Left lung (tissue), 14 donors: ENCODE measurements at places on chromosomes 4 and X.
A peak's percentile ranks its signal among the peaks of the same experiment; 100 is the strongest.

DNA sequence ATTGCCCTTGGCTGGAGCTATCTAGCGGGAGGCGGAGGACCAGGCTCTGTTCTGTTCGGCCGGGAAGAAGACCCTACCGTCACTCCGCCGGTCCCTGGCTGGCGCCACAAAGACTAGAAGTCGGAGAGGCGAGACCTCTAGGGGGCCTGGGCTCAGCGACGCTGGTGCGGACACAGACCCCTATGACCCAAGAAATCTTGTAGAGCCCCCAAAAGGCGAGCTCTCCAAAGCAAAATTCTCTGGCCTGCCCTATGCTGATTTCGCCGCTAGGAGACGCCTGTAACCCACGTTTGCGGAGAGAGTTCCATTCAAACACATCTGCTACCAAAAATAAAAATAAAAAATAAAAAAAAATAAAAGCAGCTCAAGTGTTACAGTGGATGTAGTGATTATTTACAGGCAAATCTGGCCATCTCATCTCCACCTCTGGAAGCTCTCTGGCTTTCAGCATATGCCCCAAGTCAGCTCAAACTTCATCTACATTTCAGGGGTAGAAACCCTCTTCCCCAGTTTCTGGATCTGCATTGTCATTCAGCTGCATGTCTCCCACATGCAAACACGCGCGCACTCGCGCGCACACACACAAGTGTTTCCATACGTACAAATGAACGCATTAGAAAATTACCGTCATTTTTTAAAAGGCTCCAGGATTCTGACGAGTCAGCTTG lies 2.4 kb upstream of the PCDH10 start:
- H3K4me1 ChIP-seq: peaks cover 55% of the 10 kb centered on the region
- H3K27me3 ChIP-seq: peaks cover 72% of the 10 kb centered on the region

- DNase-seq: no peak
- no peaks in the 10 kb centered on the region for H3K36me3 ChIP-seq
- H3K4me1 ChIP-seq: no peaks in the 10 kb centered on the region
These were observed 5.0 kb upstream of the ZRSR2 start for GRCh38 chrX:15785176-15785750.

DNA sequence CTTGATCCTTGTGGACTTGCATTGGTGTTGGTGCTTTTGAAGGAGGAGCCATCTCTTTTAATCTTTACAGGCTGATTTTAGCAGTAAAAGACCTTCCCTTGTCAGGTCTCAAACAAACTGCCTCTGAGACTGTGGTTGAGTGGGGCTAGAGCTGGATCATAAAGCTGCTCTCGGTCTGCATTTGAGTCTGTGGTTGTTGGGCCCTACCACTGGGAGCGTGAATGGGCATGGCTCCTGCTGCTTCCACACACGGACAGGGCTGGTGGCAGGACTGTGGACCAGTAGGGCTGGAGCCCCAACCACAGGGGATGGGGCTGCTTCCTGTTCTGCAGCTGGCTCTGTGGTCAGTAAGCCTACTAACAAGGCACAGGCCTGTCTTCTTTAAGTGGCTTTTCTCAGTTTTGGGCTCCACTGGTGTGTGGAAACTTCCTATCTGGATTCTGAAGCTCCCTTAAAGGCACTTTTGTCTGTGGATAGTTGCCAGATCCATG lies 130.6 kb downstream of the RBM46 start:
- H3K27ac ChIP-seq: no peak overlapping the region
- DNase-seq: no peak
- H3K36me3 ChIP-seq: no peaks in the 10 kb centered on the region
- H3K27me3 ChIP-seq: no peaks in the 10 kb centered on the region

DNA sequence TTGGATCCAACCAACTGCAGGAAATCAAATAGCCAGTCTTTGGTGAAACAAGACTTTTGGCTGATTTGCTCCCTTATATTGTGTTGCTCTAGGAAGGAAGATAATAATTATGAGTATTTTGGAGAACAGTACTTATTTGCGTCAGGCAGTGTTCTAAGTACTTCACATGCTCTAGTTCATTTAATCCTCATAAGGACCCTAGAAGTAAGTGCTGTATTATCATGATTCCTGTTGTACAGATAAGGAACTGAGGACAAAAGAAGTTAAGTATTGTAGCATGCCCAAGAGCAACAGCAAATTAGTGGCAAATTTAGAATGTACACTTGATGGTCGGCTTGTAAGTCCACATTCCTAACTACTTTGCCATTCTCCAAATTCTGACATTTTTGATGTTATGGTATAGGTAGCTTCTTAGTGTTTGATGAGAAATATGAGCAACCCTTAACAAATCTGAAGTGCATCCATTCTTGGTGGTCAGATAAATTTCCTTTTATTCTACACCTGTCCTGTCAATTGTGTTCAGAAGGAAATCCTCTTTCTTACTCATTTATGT lies 72.0 kb downstream of the SPRY1 start:
- no peaks in the 10 kb centered on the region for H3K36me3 ChIP-seq
- no peaks in the 10 kb centered on the region for H3K4me1 ChIP-seq
- no peak for DNase-seq
- H3K27me3 ChIP-seq: no peaks in the 10 kb centered on the region
- H3K27ac ChIP-seq: no peak overlapping the region

DNA sequence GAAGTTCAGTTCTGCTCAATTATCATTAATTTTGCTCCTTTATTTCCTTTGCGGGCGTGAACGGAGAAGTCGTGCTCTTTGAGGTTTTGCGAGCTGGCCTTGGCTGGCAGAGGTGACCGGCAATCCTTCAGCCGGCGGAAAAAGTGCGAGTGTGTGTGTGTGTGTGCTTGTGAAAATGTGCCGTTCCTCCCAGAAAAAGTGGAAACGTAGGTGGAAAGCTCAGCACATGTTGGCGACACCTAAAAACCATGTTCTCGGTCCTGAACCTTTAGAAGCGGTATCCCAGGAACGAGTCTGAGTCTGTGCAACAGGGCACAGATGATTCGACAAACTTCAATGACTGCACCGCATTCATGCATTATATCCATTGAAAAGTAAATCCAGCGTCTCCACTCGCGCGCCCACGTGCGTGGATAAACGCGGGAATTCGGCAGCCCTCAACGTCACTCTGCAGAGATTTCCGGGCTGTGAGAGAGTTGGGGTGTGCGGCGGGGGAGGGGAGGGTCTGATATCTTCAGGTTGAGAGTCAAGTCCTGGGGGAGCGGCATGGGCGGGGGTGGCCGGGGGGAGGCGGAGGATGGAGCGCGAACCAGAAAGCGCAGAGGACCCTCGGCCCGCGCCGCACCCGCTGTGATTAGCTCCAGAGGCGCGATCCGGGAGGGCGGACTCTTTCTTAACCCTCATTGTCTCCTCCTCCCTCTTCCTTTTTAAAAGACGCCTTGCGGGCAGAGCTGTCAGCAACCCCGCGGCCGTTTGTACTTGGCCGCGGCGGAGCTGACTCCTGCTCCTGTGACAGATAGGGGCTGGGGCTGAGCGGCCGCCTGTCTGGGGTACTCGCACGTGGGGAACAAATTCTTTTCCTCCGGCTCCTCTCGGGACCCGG lies at the start of gene SHISA3:
SHISA3 (plus strand) TSS at position 737 of the 883 bp plus-strand sequence. CDS start 569 bp downstream, outside the sequence.
- peak within 1 kb of the TSS; percentile 45 for H3K4me3 ChIP-seq
- no peaks in the 10 kb centered on the region for H3K36me3 ChIP-seq
- H3K27me3 ChIP-seq: peaks cover 63% of the 10 kb centered on the region

GRCh38 chr4:145881989-145882388 lies 56.6 kb downstream of the ZNF827 start:
- no peaks in the 10 kb centered on the region for H3K27me3 ChIP-seq
- H3K4me1 ChIP-seq: peaks cover 3% of the 10 kb centered on the region
- peak; percentile 76 for DNase-seq
- H3K36me3 ChIP-seq: peaks cover 4% of the 10 kb centered on the region

DNA sequence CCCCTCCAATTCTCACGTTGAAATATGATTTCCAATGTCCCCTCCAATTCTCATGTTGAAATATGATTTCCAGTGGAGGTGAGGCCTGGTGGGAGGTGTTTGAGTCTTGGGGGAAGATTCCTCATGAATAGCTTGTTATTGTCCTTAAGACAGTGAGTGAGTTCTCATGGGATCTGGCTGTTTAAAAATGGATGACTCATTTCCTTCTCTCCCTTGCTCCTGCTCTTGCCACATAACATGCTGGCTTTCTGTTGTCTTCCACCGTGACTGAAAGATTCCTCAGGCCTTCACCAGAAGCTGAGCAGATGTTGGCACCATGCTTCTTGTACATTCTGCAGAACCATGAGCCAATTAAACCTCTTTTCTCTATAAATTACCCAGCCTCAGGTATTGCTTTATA lies 346.8 kb upstream of the TECRL start:
- no peaks in the 10 kb centered on the region for H3K27me3 ChIP-seq
- no peak overlapping the region for H3K4me3 ChIP-seq
- no peaks in the 10 kb centered on the region for H3K36me3 ChIP-seq
- H3K27ac ChIP-seq: no peak overlapping the region
- H3K4me1 ChIP-seq: no peaks in the 10 kb centered on the region
- no peak for DNase-seq

DNA sequence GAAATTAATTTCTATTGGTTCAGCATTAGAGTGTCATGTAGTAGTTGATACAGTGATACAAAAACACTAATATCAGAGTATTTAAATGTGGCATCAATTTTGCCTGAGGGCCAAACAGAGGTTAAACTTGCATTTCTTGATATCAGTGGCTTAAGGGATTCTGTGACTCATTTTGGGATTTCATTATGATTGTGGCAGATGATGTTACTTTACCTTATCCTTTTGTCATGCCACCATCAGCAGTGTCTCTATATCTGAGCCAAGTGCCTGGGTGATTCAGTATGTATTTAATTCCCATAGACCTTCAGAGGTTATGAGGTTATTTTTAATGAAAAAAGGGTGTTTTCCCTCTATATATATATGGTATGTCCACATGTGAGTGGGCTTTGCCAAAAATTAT lies 582.9 kb downstream of the ADGRL3 start:
- no peaks in the 10 kb centered on the region for H3K27me3 ChIP-seq
- no peak overlapping the region for H3K4me3 ChIP-seq
- no peaks in the 10 kb centered on the region for H3K4me1 ChIP-seq
- H3K36me3 ChIP-seq: no peaks in the 10 kb centered on the region
- no peak for DNase-seq

- H3K4me3 ChIP-seq: no peak overlapping the region
- no peaks in the 10 kb centered on the region for H3K4me1 ChIP-seq
- no peaks in the 10 kb centered on the region for H3K36me3 ChIP-seq
These were observed 33.1 kb downstream of the GAB3 start for GRCh38 chrX:154717824-154718223.

DNA sequence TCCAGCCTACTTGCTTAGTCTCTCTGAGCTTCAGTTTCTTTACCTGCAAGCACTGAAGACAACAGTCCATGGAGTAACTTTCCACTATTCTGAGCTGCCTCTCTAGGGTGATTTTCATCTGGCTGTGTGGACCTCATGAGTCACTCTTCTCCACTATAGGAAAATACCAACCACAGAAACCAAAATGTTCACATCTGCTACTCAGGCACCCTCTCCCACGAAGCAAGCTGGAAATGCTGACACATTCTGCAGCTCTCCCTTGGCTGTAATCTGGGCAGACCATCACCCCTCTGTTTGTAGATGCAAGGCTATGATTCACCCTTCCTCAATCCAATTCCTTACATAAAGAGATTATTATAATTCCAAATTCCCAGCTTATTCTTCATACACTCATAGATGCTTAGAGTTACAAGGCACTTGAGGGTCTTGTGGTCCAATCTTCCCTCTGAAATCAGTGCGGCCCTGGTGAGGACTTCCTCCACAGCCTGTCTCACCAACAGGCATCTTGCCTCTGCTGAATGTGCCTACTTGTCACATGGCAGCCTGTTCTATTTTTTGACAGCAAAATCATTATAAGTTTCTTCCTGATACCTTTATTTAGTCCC lies 97.0 kb upstream of the LNX1 start:
- no peak for DNase-seq
- H3K36me3 ChIP-seq: no peaks in the 10 kb centered on the region

- H3K4me1 ChIP-seq: no peaks in the 10 kb centered on the region
- no peak overlapping the region for H3K4me3 ChIP-seq
- H3K27me3 ChIP-seq: no peaks in the 10 kb centered on the region
- H3K27ac ChIP-seq: no peak overlapping the region
These were observed 181.8 kb upstream of the GPRIN3 start for GRCh38 chr4:89489338-89489771.

GRCh38 chr4:128427832-128428366 lies 140.3 kb upstream of the PGRMC2 start:
- DNase-seq: peak; percentile 54
- no peak overlapping the region for H3K4me3 ChIP-seq
- no peaks in the 10 kb centered on the region for H3K27me3 ChIP-seq
- no peaks in the 10 kb centered on the region for H3K4me1 ChIP-seq

DNA sequence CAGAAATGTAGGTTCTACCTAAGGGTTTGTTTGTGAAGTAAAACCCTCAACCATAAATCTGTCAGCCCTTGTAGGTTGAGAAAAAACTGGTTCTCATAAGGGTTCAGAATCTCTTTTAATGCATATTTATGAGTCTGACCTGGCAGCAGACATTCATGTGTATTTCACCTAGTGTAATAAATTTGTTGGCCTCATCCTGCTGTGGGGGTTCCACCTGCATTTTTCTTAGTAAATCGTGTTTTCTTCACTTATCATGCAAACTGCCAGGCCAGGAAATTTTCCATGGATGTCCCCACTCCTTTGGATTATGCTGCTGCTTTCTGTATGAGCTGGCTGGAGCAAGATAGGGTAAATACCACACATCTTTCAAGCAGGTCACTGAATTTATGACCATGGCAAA lies 42.4 kb downstream of the KLHL13 start:
- H3K4me3 ChIP-seq: no peak overlapping the region
- no peaks in the 10 kb centered on the region for H3K27me3 ChIP-seq
- H3K4me1 ChIP-seq: no peaks in the 10 kb centered on the region
- no peaks in the 10 kb centered on the region for H3K36me3 ChIP-seq
- H3K27ac ChIP-seq: no peak overlapping the region

DNA sequence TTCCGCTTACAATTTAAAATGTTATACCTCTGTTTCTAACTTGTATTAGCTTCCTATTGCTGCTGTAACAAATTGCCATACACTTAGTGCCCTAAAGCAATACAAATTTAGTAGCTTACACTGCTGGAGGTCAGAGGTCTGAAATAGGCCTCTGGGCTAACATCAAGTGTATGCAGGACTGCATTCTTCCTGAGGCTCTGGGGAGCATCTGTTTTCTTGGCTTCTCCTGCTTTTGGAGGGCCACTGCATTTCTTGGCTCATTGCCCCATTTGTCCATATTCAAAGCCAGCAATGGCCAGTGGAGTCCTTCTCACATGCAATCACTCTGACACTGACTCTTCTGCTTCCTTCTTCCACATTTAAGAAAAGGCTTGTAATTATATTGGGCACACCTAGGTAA lies 639.8 kb upstream of the INTU start:
- no peak for DNase-seq
- H3K4me1 ChIP-seq: no peaks in the 10 kb centered on the region
- no peaks in the 10 kb centered on the region for H3K36me3 ChIP-seq
- H3K4me3 ChIP-seq: no peak overlapping the region
- H3K27me3 ChIP-seq: no peaks in the 10 kb centered on the region
- H3K27ac ChIP-seq: no peak overlapping the region

DNA sequence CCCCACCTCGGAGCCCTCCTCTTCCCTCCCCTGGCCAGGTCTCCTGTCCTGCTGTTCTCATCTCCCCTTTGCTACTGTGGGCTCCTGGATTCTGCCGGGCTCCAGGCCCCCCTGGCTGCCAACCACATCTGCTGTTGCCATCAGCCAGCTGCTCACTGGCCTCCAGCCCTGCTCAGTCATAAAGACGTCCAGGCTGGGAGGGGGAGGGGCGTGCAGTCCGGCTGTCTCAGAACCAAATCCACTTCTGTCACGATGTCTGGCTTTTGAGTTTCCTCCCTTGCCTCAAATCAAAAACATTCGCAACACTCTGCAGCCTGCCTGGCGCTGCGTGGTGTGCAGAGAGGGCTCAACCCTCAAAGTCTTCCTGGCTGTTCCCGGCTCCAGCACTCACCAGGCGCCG lies 7.1 kb downstream of the RASL11B start:
- no peaks in the 10 kb centered on the region for H3K27me3 ChIP-seq
- H3K36me3 ChIP-seq: no peaks in the 10 kb centered on the region
- DNase-seq: peak; percentile 65
- H3K4me1 ChIP-seq: peaks cover 22% of the 10 kb centered on the region
- no peak overlapping the region for H3K4me3 ChIP-seq
